Type B pancreatic cell (in vitro differentiated cells): ENCODE measurements at places on chromosomes 2 and 18.

DNA sequence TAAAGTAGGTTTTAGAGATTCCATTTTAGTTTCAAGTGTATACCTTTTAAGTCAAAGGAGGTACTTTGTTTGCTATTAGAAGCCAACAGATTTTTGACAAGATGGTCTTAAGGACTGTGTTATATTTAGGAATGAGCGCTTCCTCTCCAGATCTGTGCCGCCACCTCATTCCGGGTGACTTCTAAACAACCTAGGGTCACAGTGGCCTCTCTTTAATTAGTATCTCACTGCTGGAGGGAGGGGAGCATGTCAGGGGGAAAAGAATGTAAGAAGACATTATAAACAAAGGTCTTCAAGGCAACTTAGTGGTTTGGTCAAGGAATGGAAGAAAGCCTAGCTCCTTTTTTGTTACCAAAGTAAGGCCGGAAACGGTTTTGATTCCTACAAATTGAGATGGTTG lies 67.0 kb downstream of the RBMS1 start:
- no peak overlapping the region for H3K4me3 ChIP-seq
- H3K27me3 ChIP-seq: no peaks in the 10 kb centered on the region
- H3K36me3 ChIP-seq: peaks cover 38% of the 10 kb centered on the region
- peaks cover 19% of the 10 kb centered on the region for H3K4me1 ChIP-seq

DNA sequence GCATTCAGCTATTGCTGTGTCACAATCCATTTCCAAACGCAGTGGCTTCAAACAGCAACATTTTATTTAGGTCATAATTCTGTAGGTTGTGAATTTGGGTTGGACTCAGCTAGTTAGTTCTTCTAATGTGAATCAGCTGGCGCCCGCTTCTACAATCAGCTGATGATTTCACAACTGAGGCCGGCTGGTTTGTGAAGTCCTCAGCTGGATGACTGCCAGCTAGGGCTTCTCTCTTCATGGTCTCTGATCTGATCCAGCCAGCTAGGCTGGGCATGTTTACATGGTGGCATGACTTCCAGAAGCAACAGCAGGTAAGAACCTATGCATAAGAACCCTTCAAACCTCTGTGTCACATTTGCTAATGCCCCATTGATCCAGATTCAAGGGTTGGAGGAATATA lies 172.0 kb downstream of the SLC4A10 start:
- no peak overlapping the region for H3K27ac ChIP-seq
- no peaks in the 10 kb centered on the region for H3K4me1 ChIP-seq

- H3K4me1 ChIP-seq: peaks cover 3% of the 10 kb centered on the region
- H3K4me3 ChIP-seq: peak overlapping the region; percentile 86
- DNase-seq: no peak
- no peaks in the 10 kb centered on the region for H3K36me3 ChIP-seq
- peaks cover 34% of the 10 kb centered on the region for H3K27me3 ChIP-seq
Measured at GRCh38 chr2:191151331-191151730, 537 bp upstream of the STAT4 start.

- H3K4me3 ChIP-seq: no peak overlapping the region
- no peaks in the 10 kb centered on the region for H3K27me3 ChIP-seq
- H3K4me1 ChIP-seq: no peaks in the 10 kb centered on the region
- no peak for DNase-seq
- H3K27ac ChIP-seq: no peak overlapping the region
Measured at GRCh38 chr2:147342329-147342728, 502.5 kb upstream of the ACVR2A start.

GRCh38 chr2:44578471-44579093 lies 216.8 kb downstream of the CAMKMT start:
- no peaks in the 10 kb centered on the region for H3K4me1 ChIP-seq
- no peak overlapping the region for H3K27ac ChIP-seq
- H3K36me3 ChIP-seq: no peaks in the 10 kb centered on the region
- no peaks in the 10 kb centered on the region for H3K27me3 ChIP-seq

- H3K4me3 ChIP-seq: peak overlapping the region; percentile 96
- no peaks in the 10 kb centered on the region for H3K36me3 ChIP-seq
- peaks cover 12% of the 10 kb centered on the region for H3K27me3 ChIP-seq
- DNase-seq: peak; percentile 84
Measured at GRCh38 chr18:26656944-26657536, 108.7 kb upstream of the KCTD1 start.
